ENCODE measurements at places on chromosomes 16 and 17.

DNA sequence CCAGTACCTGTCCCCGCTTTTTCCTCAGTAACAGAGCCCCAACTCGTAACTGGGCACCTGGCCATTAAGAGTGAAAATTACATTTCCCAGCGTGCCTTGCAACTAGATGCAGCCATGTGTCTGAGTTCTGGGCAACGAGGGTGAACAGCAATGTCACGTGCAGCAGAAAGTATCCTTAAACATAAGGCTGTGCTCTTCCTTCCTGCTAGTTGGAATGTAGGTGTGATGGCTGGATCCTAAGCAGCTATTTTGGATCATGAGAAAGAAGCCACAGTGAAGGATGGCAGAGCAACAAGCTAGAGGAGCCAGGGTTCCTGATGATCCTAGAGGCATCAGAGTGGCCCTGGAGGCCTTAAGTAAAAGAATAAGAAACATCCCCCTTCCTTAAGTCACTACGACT lies 36.0 kb downstream of the ACTG1 start:
- no peak for DNase-seq

GRCh38 chr16:27174007-27174406 lies 29.3 kb upstream of the KDM8 start:
- no peak for DNase-seq

DNA sequence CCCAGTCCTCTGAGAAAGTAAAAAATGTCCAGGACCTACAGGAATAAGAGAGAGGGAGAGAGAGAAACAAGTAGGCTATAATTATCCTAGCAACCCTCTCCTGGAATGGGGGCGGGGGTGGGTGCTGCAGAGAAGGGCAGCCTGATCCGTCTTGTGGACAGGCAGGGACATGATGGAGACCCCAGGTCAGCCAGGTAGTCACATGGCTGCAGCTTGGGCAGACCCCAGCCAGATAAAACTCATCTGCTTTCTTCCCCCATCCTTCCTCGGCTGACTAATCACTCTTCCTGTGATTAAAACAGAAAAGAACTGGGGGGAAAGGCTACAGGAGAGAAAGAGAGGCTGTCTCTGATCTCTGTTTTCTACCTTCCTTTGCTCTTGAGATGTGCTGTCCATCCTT lies 32.6 kb downstream of the COPZ2 start:
- DNase-seq: no peak

DNA sequence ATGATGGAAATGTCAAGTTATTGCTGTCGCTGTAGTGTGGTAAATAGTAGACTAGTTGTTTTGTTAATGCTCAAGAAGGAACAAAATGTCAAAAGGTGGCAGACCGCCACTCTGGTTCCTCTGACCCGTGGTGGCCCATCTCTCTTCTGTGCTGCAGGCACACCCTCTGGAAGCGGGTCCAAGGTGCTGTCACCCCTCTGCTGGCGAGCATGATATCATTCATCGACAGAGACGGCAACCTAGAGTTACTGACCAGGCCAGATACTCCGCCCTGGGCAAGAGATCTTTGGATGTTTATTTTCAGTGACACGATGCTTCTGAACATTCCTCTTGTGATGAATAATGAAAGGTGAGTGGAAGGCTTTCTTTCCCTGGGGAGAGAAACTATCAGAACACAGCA lies 56.8 kb upstream of the ENDOV start:
- no peak for DNase-seq

GRCh38 chr17:77466140-77466539 lies 325.4 kb downstream of the SEC14L1 start:
- no peak for DNase-seq

- DNase-seq: no peak
Observed at GRCh38 chr17:59435238-59435637, 103.8 kb downstream of the YPEL2 start.

DNA sequence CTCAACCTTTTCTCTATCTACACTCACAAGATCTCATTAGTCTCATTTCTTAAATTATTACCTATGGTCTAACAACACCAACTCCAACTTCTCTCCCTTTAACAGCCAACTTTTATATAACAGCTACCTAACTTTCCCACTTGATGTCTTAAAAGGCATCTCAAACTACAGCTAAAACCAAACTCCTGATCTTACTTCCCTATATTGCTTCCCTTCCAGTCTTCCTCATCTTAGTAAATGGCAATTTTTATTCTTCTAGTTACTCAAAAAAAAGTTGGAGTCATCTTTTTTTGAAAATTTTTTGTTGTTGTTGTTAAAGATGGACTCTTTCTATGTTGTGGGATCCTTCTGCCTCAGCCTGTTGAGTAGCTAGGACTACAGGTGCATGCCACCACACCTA lies 15.3 kb downstream of the SRR start:
- DNase-seq: no peak

DNA sequence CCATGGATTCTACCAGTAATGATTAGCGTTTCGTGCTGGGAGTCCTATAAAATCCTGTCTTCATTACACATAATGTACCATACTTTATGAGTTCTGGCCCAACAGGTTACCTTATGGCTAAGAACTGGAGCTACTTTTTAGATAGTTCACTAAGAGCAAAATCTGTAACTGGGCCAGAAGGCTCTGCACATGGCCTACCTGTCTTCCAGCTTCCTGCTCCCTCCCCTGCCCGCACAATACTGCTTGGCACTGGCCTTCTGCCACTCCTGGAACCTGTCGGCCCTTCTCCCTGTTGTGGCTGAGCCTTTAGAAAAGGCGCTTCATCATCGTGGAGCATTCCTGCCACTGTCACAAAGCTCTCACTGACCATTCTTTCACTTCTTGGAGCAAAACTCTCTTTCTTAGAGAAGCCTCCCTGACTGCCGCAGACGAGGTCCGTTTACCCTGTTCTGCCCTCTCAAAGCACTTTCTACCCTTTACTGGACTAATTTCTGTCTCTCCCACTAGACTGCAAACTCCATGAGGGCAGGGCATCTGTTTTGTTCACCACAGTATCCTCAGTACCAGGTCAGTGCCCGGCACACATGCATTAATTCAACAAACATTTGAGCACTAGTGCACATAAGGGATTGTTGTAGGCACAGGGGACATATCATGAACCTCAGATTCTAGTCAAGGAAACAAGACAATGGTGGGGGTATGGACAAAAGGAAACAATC lies 116.5 kb downstream of the PARN start:
- DNase-seq: no peak

GRCh38 chr17:17889922-17890321 lies 53.1 kb upstream of the SREBF1 start:
- no peak for DNase-seq

DNA sequence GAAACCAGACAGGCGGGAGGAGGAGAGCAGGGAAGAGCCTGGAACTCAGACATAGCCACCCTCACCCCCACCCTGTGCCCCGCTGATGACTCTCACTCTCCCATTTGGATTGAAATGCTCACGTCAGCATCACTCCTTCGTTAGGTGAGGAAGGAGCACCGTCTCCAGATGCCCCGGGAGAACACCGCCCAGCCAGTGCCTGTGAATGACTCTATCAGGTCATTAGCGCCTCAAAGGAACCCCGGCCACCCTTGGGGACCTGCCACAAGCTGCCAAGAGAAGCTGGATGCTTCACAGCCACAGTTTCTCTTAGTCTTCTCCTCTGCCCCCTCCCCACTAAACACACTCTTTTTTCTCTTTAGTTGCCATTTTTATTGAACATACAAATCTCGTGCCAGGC lies 66.0 kb downstream of the CACNG3 start:
- DNase-seq: no peak
